ENCODE measurements at places on chromosomes 7 and 10.

GRCh38 chr10:106711313-106711906, 453.1 kb downstream of the SORCS1 start:
- DNase-seq: peak; percentile 48

- no peak for DNase-seq
These were observed 99.8 kb downstream of the DYNC2I1 start for GRCh38 chr7:158955932-158956804.

- no peak for DNase-seq
These were observed 82.6 kb downstream of the GNAI1 start for GRCh38 chr7:80216996-80217842.

DNA sequence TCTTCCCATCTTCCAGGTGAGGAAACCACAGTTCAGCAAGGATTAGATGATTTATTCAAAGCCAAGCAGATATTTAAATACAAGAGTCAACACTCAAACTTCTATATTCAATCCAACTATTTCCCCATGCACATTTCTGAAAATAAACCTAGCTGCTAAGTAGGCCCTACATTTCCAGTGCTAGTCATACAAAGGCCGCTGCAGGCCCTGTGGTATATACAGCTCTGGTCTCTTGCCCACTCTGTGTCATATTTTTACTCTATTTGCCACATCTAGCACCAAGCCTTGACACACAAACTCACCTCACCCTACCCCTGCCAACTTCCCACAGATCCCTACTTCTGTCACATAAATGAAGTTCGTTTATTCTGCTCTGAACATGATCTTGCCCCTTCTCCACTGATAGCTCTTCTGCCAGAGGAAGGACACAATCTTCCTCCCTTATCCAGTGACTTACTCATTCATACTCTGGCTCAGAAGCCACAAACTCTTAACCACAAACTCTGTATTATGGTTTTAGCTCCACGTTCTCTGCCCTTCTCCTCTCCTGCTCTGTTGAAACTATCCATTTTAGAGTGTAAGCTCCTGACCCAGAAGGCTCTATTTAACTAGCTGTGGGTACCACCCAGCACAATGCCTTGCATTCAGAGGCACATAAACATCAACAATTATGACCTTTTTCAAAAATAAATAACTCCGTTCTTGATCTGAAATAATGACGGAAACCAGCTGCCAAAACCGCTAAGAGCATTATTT, 180.7 kb downstream of the CPEB3 start:
- no peak for DNase-seq

- DNase-seq: peak; percentile 71
These were observed 119.8 kb downstream of the NKX6-2 start for GRCh38 chr10:132665946-132666704.

GRCh38 chr10:119131512-119132240, 27.8 kb downstream of the DENND10 start:
- peak; percentile 35 for DNase-seq

DNA sequence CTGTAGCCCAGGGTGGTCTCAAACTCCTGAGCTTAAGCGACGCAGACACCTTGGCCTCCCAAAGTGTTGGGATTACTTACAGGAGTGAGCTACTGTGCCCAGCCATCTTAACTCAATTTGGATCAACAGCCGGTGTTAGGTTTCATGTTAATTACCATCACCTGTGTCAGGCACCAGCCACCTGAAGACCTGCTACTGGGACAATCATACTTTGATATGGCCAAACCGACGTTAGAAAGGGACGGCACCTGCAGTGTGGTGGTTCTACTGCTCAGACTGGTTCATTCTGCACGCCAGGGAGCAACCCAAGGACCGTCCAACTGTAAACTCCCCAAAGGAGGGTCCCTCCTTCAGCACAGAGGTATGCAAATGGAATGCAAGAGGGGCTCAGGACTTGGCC, 74.2 kb upstream of the CYTH3 start:
- DNase-seq: no peak

- peak; percentile 65 for DNase-seq
These were observed 13.1 kb upstream of the ZMIZ2 start for GRCh38 chr7:44735403-44736165.

- DNase-seq: peak; percentile 52
These were observed 42.7 kb upstream of the PLEKHA1 start for GRCh38 chr10:122331615-122332446.

GRCh38 chr10:67779465-67780203, 58.4 kb downstream of the DNAJC12 start:
- peak; percentile 62 for DNase-seq

GRCh38 chr10:21458126-21458871, 67.2 kb downstream of the SKIDA1 start:
- no peak for DNase-seq

DNA sequence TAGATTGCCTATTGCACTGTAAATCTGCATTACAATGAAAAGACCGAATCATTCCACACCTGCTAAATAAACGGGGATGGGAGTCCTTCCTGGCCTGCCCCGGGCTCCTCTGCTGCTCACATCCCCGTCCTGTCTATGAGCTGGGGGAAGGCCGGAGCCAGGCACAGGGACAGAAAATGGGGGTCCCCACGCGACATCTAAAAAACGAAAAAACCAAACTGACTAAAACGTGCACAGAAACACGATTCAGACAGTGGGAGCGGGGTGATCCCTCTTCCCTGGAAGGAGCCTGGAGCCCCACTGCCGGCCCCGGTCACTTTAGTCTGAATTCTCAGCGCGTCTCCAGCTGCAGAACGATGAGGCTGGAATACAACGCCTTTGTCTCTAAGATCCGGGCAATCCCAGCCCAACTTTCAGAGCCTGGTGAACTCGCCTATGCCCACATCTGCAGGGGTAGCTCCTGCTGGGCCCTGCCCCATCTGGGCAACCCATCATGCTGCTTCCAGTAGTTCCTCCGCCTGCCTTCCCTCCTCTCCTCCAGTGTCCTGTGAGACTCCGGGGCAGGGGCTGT, 78.0 kb downstream of the ADARB2 start:
- DNase-seq: no peak

- no peak for DNase-seq
These were observed 124.0 kb downstream of the WDR37 start for GRCh38 chr10:1180071-1180730.

- DNase-seq: no peak
These were observed 74.3 kb downstream of the PTN start for GRCh38 chr7:137269240-137269639.

GRCh38 chr7:69982197-69982596, 383.9 kb downstream of the AUTS2 start:
- no peak for DNase-seq

- DNase-seq: peak; percentile 81
These were observed 24.6 kb upstream of the ASL start for GRCh38 chr7:66050990-66051448.

DNA sequence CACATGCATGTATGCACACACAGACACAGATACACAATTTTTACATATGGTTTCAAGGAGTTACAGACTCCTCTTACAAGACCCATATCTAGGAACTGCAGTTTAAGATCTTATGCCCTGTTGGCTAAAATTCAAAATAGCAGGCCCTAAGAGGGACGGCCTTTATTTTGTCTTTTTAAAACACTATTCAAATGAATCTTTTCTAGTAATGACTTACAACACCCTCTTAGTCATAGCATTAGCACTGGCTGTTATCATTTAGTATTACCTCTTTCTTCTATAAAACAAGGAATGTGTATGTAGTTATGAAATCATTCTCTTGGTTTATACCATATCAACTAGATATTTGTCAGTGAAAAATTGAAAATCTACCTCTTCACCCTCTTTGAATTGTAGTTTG, 15.3 kb downstream of the PAPSS2 start:
- no peak for DNase-seq

GRCh38 chr7:86320889-86321288, 322.8 kb upstream of the GRM3 start:
- no peak for DNase-seq

DNA sequence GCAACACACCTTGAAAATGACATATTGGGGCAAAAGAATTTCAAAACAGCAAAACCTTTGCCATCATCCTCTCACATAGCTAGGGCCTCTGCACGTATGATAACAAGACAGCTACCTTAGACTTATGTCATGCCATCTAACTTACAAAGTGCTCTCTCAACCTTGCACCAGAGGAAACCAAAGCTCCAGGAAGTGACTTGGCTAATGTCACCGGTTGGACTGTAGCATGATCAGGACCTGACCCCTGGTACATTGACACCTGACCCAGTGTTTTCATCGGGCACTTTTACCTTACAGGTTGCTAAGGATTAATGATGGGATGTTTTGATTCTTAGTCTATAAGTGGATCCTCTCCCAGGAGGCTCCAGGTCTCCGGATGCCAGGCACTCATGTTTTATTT, 529.8 kb upstream of the GALNT17 start:
- no peak for DNase-seq

- DNase-seq: no peak
These were observed 33.2 kb upstream of the ZNF716 start for GRCh38 chr7:57416601-57417358.

GRCh38 chr10:80122746-80123145, 9.8 kb upstream of the PLAC9 start:
- DNase-seq: no peak

DNA sequence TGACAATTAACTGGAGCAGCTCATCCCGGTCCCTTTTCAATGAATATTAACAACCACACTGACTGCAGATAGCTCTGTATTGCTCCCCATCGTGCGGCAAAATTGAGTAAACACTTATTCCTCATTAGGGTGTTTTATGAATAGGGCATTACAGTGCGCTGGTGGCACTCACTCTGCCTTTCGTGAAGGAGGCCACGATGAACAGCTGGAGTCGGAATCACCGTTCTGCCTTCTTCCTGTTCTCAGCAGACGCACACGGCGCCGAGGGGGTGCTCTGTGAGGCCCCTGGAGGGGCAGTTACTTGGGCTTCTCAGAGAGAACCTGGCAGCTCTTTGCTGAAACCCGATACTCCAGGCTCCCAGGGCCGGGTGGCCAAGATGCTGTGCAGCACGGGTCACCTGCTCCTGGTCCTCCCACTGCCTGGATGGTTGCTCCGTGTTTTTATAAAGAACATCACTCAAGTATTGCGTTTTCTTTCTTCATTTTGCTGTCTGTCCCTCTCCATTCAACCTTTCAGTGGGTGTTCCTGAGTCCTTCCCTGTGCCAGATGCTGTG, 241.9 kb downstream of the GLRX3 start:
- DNase-seq: no peak

DNA sequence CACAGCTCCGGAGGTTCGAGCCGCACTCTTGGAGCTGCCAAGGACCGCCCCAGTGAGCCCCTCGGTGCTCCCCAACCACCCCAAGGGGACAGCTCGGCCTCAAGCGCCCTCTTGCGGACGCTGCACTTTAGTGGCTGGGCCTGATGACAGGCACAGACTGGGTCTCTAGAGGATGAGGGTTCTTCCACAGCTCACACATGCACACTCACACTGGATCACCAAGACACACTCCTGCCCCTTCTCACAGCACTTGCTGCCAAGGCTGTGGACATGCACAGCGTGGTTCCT, 2.1 kb downstream of the RET start:
- DNase-seq: peak; percentile 41

GRCh38 chr10:109934958-109935793, 11.9 kb upstream of the XPNPEP1 start:
- no peak for DNase-seq

DNA sequence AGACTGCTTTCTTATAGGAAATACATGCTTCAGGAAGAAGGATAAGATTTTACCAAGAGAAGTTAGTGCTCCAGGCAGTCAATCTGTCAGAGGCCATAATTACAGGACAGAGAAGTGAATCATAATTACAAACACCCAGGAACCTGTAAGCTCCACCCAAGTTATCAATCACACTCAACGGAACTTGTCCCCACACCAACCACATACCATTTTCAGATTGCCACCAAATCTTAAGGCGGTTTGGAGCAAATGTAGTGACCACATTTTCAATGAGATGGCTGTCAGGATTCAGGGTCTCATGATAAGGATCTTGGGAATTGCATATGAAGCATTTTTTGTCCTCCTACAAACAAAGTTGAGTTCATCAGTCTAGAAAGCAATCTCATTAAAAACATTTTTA, 4.8 kb downstream of the LAMB1 start:
- no peak for DNase-seq

- DNase-seq: no peak
These were observed 1.4 kb downstream of the SMO start for GRCh38 chr7:129189661-129190310.

DNA sequence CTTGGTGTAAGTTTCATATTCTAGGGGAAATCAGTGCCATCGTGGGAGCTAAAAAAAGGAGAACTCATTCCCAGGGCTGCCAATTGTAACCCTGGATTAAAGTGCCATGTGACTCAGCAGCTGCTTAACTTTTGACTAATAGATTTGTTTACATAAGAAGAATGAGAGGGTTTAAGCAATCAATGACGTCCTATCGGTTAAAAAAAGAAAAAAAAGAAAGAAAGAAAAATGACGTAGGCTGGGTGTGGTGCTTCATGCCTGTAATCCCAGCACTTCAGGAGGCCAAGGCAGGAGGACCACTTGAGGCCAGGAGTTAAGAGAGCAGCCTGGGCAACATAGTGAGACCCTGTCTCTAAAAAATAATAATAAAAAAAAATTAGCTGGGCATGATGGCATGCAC, 116.2 kb upstream of the AFAP1L2 start:
- peak; percentile 81 for DNase-seq

DNA sequence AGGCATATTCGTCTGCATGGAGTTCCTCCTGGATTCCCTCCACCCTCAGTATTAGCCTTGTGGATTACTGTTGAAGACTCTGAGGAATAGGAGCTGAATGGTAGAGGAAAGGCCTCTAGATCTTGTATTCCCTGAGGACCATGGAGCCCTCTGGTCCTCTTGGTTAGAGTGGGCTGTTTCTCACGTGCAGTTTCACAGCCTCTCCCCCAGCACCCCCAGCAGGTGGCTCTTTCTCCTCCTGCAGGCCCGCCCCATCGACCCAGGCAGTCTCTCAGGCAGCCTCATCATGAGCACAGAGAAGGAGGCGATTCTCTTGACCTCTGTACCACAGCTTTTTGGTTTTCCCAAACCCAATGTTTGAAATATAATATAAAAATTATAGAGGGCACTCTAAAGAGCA, 102.0 kb downstream of the WNT2 start:
- no peak for DNase-seq

DNA sequence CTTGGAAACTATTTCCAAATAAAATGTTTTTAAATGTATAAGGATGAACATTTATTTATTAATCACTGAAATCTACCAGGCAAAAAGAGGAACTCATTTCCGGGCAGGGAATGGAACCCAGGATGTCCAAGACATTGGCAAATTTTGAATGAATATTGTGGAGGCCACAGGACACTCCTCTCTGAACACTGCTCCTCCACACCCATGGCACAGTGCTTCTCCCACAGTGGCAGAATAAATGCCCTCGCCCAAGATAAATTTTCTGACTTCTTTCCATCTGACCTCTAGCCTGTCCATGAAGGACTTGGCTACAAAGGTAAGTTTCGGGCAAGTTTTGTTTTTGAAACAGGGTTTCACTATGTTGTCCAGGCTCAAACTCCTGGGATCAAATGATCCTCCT, 39.0 kb downstream of the HIPK2 start:
- no peak for DNase-seq

DNA sequence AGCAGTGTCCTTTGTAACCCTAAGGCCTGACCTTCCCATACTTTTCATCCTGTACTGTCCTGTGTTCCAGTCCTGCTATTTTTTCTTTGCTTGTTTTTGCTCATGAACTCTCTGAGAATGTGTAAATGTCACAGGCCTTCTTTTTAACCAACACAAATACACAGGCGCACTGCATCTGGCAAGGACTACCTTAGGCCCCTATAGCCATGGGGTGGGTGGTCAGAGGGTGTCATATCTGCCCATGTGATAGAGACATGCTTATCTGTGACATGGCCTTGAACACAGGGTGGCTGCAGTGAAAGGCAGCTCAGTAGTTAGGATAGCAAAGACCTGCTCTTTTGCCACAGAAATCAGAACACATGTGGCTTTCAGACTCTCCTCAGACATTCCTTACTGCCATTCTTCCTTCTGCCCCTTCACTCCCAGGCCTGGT, 3.9 kb upstream of the MBL2 start:
- DNase-seq: no peak
